ENCODE measurements at places on chromosomes 7 and 10.

DNA sequence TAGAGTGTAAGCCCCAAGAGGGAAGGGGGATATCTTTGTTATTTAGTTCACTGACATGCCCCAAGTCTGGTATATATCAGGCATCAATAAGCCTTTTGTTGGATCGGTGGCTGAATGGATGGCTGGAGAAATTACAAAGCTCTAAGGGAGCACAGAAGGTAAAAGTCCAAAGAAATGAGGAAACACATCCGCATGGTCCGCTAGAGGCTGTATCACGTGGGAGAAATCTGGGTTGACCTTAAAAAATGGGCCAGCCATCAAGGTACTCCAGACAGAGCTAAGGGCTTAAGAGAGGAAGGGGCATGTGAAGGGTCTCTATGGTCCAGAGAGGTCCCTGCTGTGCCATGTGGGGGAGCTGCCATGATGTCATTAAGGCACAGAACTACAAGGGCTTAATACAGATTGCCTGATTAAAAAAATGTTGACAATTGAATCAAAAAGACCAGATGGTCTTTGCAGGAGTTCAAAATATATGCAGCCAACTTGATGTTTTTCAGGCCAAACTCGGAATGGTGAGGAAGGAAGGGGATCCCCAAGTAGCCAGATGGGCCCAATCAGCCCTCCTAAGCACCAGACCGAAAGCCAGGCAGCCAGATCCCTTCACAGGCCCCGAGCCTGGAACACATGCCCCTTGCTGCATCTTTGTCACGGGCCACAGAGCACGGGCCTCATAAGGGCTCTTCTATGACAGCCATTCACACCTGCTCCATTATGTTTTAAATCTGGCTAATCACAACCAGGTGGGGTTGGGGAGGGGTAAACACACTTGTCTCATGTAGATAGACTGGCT is 31.9 kb downstream of the SCRN1 start:
- no peak for DNase-seq

DNA sequence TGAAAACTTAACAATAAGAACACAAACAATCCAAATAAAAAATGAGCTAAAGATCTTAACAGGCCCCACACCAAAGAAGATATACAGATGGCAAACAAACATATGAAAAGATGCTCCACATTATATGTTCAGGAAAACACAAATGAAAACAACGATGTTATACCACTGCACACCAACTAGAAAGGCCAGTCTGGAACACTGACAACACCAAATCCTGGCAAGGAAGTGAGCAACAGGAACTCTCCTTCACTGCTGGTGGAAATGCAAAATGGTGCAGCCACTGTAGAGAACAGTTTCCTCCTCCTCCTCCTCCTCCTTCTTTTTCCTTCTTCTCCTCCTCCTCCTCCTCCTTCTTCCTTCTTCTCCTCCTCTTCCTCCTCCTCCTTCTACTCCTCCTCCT is 12.2 kb upstream of the NCAPG2 start:
- DNase-seq = no peak

- DNase-seq = no peak
These were observed 289.5 kb upstream of the PFKP start for GRCh38 chr10:2777666-2778355.

GRCh38 chr7:142528608-142529408 is 220.5 kb upstream of the PRSS1 start:
- DNase-seq = no peak

DNA sequence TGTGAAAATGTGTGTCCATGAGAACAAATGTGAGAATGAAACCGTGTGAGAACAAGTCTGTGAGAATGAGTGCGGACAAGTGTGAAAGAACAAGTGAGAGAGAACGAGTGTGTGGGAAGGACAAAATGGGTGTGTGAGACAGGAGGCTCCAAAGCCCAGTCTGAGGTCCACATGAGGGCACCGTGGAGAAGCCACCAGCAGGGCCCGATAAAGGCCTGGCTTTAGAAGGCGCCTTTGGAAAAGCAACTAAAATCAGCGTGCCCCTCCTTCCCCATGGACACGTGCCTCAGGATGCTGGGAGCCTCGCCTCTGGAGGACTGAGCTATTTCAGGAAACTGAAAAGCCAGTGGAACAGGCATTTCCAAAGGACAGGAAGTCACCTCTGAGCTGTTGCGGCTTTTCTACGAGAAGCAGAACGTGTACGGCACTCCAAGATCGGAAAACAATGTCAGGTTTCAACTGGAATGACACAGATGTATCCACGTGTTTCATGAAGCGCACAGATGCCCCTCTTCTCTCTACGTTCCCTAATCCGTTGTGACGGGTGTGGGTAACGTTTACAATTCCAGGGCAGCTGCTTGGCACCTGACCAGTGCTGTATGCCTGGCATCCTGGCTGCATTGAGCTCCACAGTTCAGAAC is 46.4 kb downstream of the ESYT2 start:
- DNase-seq = no peak

GRCh38 chr7:130649004-130649790 is 19.4 kb downstream of the COPG2 start:
- no peak for DNase-seq

DNA sequence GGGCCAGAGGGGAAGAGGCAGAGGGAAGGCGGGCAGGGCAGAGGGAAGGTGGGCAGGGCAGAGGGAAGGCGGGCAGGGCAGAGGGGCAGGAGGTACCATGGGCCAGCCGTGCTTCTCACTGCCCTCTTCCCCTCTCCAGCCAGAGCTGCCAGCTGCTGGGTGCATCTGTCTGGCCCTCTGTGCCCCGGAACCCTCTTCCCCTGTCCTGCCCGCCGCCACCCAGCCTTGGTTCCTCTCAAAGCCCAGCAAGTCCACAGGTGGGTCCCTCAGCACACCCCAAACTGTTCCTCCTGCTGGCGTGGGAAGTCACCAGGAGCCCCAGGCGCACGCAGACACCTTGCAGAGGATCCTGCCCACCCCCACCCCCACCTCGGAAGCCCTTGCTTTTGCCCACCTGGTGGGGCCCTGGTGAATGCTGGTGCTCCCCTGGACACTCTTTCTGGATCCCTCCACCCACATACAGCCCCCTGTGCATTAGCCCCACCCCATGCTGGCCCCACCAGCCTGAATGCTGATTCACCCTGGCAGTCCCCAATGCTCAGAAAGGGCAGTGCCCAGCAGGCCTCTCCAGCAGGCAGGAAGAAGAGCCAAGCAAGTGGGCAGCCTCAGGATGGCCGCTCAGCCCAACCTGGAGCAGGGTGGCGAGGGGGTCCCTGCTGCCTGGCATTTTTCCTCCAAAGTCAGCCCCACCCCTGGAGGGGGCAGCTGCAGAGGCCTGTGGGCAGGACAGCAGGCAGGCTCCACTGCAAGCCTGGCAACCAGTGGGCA is 1.9 kb upstream of the PWWP2B start:
- no peak for DNase-seq

DNA sequence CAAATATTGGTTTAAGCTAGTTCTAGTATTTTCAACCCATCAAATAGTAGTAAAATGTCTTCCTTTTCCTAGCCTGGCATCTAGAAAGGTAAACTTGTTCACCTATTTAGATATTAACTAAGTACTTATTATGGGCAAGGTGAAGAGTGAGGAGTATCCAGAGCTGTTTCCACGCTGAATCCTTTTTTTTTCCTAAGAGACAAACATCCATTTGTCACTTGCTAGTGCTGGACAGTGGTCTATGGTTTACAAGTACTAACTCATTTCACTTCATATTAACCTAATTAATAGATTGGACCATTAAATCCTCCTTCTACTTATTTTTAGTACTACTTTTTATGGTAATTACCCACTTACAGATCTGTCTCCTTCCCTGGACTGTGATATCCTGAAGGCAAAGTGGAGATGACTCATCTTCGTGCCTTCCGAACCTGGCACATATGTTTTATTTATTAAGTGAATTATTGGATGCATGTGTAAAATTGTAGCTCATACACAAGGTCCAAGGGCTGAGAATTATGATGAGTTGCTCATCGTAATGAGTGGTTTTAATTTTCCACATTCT is 159.6 kb upstream of the IGFBP3 start:
- no peak for DNase-seq

GRCh38 chr7:85289279-85289678 is 102.4 kb upstream of the SEMA3D start:
- no peak for DNase-seq

- DNase-seq = no peak
These were observed 234.1 kb downstream of the GATA3 start for GRCh38 chr10:8288600-8288999.

GRCh38 chr7:26278770-26279169 is 12.9 kb upstream of the SNX10 start:
- peak; percentile 58 for DNase-seq

GRCh38 chr10:113064039-113064438 is 114.0 kb downstream of the TCF7L2 start:
- no peak for DNase-seq

GRCh38 chr10:125562737-125563136 is 120.2 kb downstream of the TEX36 start:
- DNase-seq = no peak

DNA sequence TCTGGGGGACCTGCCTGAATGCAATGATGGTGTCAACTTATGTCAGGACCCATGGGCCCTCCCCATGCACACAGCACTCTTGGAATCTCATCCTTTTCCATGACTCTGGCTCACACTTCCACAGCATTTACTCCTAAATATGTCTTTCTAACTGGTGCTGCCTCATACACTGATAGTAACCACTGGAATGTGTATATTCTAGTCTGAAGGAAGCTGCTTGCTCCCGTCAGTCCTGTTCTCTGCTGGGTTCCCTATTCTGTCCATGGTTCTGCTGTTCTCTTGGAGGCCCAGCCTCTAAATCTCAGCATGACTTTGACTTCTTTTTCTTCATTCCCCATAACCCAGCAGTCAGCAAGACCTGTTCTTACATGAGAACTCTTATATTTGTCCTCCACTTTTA is 1055.1 kb downstream of the KCNMA1 start:
- DNase-seq = no peak

- no peak for DNase-seq
These were observed 17.2 kb upstream of the GIMAP8 start for GRCh38 chr7:150432915-150433892.

DNA sequence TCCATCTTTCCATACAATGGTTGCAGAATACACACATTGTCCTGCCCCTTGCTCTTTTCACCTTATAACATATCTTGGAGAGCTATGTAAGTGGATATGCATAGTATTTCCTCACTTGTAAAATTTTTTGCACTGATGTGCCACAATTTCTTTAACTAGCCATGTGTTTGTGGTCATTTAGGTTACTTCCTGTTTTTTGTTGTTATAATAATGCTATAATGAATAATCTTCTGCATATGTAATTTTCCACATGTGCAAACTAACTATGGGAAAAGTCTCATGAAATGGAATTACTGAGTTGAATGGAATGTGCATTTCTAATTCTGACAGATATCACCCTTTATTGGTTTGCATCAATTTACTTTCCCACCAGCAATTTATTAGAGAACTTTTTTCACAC is 2.8 kb downstream of the TAS2R41 start:
- no peak for DNase-seq

- DNase-seq = no peak
These were observed 4.1 kb downstream of the FRMD4A start for GRCh38 chr10:14326581-14326980.

GRCh38 chr7:115864082-115864481 is 166.5 kb downstream of the TFEC start:
- no peak for DNase-seq

- no peak for DNase-seq
These were observed 29.4 kb downstream of the TAS2R41 start for GRCh38 chr7:143507094-143507518.

- DNase-seq = no peak
These were observed 37.2 kb downstream of the TMEM120A start for GRCh38 chr7:75957021-75957736.

GRCh38 chr7:12281038-12281437 is 69.9 kb downstream of the TMEM106B start:
- DNase-seq = no peak

- DNase-seq = peak; percentile 53
These were observed 529 bp downstream of the HPS1 start for GRCh38 chr10:98446151-98446660.

DNA sequence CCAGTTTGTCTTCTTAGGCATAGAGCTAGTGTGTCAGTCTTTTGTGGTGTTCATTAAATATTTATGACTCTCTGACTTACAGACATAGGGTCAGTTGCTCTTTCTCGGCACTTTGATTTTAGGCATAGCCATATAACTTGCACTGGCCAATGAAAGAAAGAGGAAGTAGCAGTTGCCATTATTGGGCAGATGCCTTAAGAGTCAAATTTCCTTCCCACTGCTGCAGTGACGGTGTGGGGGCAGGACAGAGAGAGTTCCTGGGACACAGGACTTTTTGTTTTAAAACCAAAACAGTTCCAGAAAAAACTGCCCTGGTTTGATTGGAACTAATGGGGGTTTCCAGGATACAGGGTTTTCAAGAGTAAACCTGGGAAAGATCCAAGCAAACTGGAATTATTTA is 60.2 kb upstream of the PHF14 start:
- DNase-seq = no peak

- DNase-seq = no peak
These were observed 26.3 kb upstream of the NKX2-3 start for GRCh38 chr10:99506416-99506815.

GRCh38 chr7:9017286-9017685 is 583.9 kb downstream of the NXPH1 start:
- DNase-seq = no peak

- no peak for DNase-seq
These were observed 81.6 kb downstream of the HIBADH start for GRCh38 chr7:27581119-27581518.

GRCh38 chr7:150997817-150998216 is 7.0 kb downstream of the NOS3 start:
- DNase-seq = no peak

DNA sequence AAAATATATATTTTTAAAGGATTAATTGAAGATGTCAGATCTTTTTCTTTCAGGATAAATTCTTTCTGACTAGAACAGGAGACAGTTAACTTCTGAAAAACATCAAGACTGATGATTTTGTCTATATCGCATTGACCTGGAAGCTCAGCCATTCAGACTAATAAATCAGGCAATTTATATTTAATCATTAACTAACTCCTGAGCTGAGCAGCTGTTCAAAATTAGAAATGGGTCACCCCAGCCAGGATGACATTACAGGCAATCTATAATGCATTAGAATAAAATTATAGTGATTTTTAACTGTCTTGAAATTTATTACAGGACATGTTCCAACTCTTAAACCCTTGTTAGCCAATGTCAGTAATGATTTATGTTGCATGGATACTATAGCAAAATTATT is 139.9 kb downstream of the CDCA7L start:
- no peak for DNase-seq

DNA sequence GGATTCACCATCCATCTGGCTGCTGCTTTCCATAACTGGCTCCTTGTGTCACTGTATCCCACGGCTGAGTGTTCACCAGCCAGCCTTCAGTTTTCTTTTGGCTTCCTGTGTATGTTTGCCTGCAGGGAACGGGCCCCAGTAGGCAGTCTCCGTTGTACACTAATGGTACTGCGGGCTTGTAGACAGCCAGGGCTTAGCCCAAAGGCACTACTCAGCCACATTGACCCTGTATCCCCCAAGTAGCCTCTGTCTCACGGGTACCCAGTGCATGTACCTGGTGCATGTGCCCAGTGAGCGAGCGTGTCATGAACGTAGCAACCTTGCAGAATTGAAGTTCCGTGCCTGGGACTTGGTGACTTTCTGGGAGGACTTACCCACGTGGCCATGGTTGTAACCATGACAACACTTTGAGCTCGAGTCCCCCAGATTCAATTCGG is 6.1 kb downstream of the PFKFB3 start:
- no peak for DNase-seq
